T follicular helper cell (primary cell): ENCODE measurements at places on chromosomes 3 and 15.

DNA sequence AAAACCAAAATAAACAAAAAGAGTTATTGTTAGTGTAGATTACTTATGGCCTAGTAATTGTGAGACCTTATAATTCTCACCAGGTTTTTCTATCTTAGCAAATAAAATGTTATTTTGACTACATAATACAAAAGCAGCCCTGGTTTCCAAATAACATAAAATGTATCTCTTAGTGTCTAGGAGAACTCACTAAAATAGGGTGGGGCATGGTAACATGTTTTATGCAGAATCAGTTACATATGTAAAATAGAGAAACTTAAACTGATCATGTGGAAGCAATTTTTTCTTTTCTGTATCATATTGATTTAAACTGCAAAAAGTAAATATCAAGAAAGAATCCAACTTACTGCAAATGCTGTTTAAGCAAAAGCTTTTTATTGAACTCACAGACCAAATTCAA, 431.1 kb upstream of the ALCAM start:
- no peak for DNase-seq

GRCh38 chr15:67715170-67715569, 110.1 kb upstream of the SKOR1 start:
- no peak for DNase-seq

DNA sequence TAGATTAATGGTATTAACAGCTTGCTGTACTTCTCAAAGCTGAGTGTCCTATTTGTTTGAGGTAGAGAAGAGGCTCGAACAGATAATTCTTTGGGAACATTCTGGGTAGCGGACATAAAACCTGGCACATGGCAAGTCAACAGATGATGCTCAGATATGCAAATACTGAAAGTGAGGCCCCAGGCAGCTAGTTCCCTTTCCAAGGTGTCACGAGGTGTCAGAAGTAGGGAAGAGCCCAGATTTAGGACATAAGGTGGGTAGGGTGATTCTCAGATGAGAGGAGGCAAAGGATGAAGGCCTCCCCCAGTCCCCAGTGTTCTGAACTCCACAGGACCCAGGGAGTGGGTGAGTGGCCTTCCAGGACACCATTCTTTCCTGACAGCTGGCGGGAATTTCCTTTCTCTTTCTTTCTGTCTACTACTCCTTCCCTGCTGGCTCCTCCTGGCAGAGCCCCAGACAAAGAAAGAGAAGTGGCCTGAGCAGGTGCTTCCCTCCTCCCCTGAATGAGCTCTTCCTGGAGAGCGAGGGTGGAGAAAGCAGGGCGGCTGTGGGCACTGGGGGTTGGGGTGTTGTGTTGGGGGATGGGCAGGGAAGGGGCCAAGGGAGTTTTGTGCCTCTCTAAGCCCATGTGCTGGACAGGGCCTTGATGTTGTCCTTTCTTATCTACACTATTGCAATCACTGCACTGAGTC, 87.5 kb downstream of the CORO2B start:
- DNase-seq = no peak

GRCh38 chr3:178047496-178047895, 488.7 kb upstream of the KCNMB2 start:
- DNase-seq = no peak

- DNase-seq = no peak
Observed at GRCh38 chr3:134366928-134367811, 7.1 kb downstream of the AMOTL2 start.
